ENCODE measurements at places on chromosomes 1 and 21.

- no peak for DNase-seq
These were observed 13.8 kb downstream of the S100A7A start for GRCh38 chr1:153430166-153430553.

- no peak for DNase-seq
These were observed 19.7 kb upstream of the SMIM12 start for GRCh38 chr1:34879230-34879629.

GRCh38 chr1:101314244-101314643 is 77.4 kb downstream of the S1PR1 start:
- no peak for DNase-seq

- no peak for DNase-seq
These were observed 106.2 kb downstream of the CACHD1 start for GRCh38 chr1:64575881-64576676.

DNA sequence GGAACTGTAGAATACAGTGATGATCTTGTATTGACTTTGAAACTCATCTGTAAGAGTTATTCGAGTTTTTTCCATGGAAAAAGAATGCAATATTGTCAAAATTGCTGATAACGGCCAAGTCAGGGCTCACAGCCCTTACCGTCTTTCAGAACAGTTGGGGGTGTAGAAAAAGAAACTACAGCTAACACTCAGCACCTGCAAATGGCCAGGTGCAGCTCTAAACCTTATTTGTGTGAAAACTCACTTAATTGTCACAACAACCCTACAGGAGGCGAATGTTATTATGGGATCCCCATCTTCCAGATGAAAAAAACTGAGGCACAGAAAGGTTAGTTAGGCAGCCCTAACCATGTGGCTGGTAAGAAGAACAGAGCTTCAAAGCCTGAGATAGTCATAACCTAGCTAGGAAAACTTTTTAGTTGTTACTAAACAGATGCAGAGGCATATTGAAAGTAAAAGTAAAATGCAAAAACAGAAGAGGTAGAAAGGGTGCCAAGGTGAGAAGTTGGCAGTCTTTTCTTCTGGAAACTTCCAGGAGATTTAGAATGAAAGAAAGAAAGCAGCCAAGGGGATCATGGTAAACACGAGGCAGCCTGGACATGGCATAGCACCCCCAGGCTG is 76.4 kb downstream of the DSCAM start:
- DNase-seq, result no peak

DNA sequence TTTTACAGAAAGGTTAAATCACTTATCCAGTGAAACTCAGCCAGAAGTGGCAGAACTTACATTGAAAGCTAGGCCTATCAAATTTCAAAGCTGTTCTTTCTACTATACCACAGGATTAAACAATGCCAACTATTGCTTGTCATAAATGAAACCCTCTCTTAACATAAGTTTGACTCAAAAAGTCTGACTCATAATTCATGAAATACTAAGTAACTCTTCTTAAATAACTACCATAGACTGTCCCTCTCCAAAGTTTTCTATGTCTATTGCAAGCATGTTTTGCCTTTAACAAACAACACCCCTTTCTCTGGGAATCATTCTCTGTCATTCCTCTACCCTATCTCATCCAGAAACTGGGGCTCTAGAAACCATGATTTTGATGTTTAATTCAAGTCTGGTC is 109.5 kb upstream of the UBE2U start:
- no peak for DNase-seq

GRCh38 chr1:183845681-183846080 is 40.8 kb downstream of the RGL1 start:
- DNase-seq, result no peak

- DNase-seq, result no peak
These were observed 203.3 kb upstream of the IVNS1ABP start for GRCh38 chr1:185520188-185520920.

DNA sequence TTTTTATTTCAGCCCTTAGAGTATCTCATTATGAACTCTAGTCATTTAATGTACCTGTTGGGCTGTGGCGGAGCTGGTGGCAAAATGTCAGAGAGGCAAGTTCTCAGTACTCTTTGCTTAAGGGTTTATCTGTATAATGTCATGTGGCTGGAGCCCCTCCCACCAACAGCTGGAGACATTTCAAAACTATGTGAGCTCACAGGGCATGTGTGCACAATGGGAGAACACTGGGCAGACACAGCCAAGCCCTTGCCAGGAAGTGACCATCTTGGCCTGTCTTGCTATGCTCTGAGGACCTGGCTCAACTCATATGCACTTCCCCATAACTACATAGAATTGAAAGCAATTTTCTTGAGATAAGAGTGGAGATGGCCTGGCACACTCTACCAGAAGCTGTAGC is 296.4 kb downstream of the PTPRU start:
- DNase-seq, result no peak

- no peak for DNase-seq
These were observed 500.0 kb upstream of the RUNX1 start for GRCh38 chr21:35548904-35549615.

GRCh38 chr1:160058087-160058486 is 11.9 kb downstream of the KCNJ10 start:
- no peak for DNase-seq

DNA sequence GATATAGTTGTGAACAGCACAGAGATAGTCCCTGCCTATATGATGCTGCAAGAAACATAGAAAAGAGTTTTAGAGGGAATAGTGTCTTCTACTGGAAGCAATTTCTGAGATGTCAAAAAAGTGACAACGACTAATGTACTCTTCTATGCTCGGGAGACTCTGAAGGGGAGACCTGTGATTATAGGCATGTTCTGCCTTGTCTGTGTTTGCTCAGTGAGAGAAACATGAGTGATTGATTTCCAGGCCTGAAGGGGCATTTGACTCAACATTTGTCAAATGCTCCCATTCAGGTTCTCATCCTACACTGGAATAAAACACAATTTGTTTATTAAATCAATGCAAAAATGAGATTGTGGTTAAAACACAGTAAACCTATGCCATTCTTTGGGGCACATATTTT is 131.8 kb downstream of the CTH start:
- DNase-seq, result no peak

DNA sequence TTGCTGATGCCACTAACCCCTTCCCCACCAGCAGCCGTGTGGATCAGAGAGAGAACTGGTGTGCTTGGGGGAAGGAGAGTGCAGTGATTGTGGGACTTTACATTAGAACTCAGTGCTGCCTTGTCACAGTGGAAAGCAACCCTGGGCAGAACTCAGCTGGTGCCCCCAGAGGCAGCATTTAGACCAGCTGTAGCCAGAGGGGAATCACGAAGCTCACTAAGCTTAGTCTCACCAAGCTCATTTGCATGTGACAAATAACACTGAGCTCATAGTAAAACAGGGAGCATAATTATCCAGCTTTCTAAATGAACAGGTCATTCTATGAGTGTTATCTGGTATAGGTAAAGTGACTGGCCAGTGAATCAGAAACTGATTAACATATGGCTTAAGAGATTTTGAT is 9.8 kb upstream of the SMAP2 start:
- DNase-seq, result peak; percentile 46

DNA sequence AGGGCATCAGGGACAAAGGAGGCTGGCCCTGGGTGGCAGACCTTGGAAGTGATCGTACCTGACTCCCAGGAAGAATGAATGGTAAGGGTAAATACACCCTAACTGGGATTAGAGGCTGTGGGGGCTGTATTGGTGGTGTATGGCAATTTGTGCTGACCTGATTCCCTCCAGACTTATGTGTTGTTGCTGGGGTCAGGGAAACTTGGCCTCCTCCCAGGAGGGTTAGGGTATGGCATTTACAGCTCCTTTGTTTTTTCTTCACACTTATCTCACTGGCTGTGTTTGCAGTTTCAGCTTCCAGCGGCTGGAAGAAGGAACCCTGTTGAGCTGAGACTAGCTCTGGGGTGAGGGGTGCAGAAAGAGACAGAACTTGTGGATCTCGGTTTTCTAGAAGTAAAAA is 8.2 kb downstream of the VANGL1 start:
- DNase-seq, result no peak

GRCh38 chr1:194045416-194045815 is 859.0 kb upstream of the B3GALT2 start:
- no peak for DNase-seq

DNA sequence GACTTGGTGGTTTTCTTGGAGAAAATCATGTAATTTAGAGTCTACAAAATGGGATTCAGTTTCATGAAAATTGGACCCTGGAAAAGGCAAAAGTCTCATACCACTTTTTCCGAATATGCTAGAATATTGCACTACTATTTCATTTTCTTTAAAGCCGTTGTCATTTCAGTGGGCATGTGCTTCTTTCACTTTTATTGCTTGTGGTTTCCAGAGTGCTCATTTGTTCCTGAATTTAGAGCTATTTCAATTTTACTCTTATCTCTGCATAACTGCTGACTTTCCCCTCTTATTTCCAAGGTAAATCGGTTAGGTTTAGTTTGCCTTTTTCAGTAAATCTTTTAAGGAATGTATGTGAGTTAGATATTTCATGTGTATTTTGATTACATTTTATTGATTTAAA is 11.6 kb downstream of the HHAT start:
- DNase-seq, result no peak

GRCh38 chr21:22253761-22254160 is 1255.6 kb downstream of the NCAM2 start:
- DNase-seq, result no peak

- no peak for DNase-seq
These were observed 11.4 kb upstream of the PRMT2 start for GRCh38 chr21:46624050-46624449.

GRCh38 chr1:84840346-84840745 is 52.7 kb downstream of the LPAR3 start:
- no peak for DNase-seq

DNA sequence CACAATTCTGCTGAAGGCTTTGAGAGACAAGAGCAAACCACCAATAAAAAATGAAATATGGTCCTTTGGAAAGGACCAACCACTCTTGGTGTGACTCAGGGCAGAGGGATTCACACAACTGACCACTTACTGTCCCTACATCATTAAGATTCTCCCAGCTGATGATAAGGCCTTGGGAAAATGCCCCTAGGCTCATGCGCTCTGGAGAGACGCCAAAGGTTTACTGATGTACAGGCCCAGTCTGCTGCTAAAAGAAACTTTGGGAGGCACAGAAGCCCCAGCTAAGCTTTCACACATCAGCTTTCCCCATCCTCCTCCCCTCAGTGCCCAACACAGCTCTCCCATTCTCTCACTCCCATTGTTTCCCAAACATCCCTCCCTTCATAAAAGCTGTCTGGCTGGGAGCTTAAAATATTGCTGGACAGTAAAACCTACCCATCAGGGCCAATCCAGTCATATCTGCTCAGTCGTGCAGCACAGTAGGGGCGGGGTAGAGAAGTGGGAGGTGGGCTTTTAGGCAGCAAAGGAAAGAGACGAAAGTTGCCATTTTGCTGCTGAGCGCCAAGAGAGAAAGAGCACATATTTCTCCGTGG is at the start of gene GJA8:
GJA8 (plus strand) TSS at position 543 of the 593 bp plus-strand sequence. CDS start 5,161 bp downstream, outside the sequence.
- DNase-seq, result no peak

DNA sequence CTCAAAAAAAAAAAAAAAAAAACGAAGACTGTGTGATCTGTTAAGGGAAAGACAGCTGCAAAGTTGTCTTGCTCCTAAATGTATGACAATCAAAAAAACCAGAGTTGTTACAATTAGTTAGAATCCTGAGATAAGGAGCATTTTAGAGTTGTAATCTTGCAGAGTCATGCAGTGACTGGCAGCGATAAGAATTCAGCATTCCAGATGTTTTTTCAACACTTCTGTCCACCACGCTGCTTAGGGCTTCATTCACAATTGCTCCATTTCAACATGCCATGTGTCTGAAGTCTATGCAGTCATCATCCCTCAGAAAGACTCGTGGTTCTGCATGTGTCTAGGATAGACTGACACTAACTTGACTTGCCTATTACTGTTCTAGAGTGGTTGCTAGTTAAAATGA is 102.4 kb upstream of the BACE2 start:
- DNase-seq, result no peak

GRCh38 chr21:43194303-43195120 is 25.7 kb downstream of the CRYAA start:
- DNase-seq, result no peak

GRCh38 chr1:68051475-68051874 is 1.0 kb upstream of the DIRAS3 start:
- DNase-seq, result no peak

- DNase-seq, result no peak
These were observed 156.2 kb upstream of the C8B start for GRCh38 chr1:57122031-57122430.

DNA sequence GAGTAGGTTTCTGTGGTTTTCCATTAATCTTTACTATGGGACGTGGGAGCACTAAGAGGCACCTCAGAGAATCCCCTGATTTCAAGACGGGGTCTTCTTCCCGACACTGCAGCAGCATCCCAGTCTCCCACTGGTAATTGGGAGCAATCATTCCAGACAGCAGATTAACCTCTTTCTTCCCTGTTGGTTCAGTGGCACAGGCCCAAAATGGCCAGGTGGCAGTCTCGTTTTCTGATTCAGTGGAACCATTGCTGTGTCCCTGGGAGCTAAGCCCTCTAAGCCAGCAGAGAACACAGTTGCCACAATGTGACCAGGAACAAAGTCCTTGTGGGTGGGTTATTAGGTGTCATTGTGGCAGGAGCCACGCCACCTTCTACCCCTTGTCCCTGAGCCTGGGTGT is 342.1 kb downstream of the MATN1 start:
- peak; percentile 3 for DNase-seq

GRCh38 chr1:116764906-116765862 is 11.0 kb downstream of the CD2 start:
- DNase-seq, result no peak

- no peak for DNase-seq
These were observed 239.1 kb upstream of the FGGY start for GRCh38 chr1:59057796-59058195.

- no peak for DNase-seq
These were observed 3.2 kb downstream of the SLC25A33 start for GRCh38 chr1:9542430-9542829.

GRCh38 chr1:109661391-109661790 is 5.5 kb downstream of the GSTM4 start:
- no peak for DNase-seq

- no peak for DNase-seq
These were observed 16.8 kb upstream of the PLEKHG5 start for GRCh38 chr1:6508154-6508815.

GRCh38 chr1:61051443-61051718 is 31.0 kb upstream of the NFIA start:
- DNase-seq, result no peak

DNA sequence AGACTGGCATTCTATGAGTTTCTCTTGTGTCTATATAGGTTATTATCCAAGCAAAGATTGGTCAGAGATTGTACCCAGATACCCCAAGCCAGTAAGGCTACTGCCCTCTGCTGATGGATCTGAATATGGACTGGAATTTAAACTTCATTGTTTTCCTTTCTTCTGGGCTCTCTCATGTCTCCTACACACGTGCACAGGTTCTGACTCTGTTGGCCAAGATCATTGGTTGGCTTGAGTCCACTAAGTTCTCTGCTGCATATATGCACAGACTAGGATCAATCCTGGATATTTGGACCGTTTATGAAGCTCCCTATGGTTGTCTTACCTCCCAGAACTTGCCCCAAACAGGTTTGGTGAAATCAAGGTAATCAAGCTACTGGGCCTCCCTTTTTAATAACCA is 69.7 kb downstream of the CC2D1B start:
- peak; percentile 45 for DNase-seq

Data from CD4-positive, alpha-beta T cell treated with Interleukin-4 for 1 hour (primary cell).